ENCODE measurements at places on chromosomes 4 and X.

GRCh38 chr4:163536091-163536490, 41.6 kb downstream of the TMA16 start:
- no peak for DNase-seq

DNA sequence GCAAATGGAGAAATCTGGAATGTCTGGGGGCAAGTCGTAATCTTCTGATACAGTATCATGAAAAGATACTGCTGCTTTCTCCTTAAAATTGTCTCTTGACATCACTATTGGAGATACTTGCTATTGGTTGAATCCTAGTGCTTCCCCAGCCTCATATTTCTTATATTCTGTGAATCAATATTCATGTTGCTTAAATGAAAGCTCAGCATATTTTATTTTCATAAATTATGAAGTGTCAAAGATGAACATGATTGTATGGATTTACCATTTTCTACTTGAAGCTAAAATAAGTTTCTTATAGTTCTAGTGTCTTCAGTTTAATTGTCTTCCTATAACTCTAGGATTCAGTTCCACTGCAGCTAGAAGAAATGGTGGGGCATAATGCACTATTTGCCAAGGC, 29.6 kb upstream of the MBNL3 start:
- no peak for DNase-seq

DNA sequence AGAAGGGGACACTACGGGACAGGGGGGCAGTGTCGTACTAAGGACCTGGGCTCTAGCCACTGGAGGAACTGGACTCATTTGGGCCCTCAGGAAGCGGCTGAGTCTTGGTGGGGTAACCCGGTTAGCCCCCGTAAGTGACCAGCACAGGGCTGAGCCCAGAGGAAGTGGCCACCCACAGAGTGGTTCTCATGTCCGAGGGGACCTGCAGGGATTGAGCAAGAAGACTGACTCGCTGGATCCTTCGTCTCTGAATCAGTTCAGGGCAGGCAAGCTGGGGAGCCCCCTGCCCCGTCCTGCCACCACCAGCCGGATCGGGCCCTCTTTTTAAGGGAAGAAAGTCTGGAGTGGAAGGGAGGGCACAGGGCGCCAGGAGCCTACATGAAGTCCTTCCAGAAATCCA, 719 bp upstream of the BGN start:
- DNase-seq, result no peak

DNA sequence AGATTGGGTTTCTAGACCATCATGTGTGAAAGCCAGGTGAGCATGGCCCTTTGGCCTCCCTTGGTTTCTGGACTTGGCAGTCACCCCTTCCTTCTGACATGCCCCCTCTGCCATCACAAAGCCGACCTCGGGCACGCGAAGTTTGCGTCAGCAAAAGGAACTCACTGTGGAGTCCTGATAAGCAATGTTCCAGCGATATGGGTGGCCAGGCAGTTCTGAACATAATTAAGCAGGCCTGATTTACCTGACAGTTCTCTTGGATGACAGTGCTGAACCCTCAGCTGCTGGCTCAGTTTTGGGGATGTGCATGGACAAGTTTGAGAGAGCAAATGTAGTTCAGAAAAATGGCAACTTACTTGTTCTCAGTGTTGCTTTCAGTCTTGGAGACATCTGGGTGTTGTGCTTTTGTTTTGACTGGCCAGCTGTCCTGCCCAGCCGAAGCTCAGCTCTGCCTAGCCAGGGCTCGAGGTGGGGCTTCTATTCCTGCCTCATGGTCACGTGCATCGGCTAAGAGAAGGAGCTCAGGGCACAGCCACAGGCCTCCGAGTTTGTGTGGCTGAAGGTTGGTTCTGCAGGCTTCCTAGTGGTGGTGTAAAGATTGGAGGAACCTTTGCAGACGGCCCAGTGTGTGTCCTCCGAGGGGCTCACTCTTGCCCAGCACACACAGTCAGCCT, 78.3 kb downstream of the CLDN34 start:
- no peak for DNase-seq

GRCh38 chr4:139524062-139524631, 31.9 kb downstream of the SETD7 start:
- no peak for DNase-seq

GRCh38 chr4:89835413-89835812, 1.5 kb downstream of the SNCA start:
- DNase-seq, result no peak

DNA sequence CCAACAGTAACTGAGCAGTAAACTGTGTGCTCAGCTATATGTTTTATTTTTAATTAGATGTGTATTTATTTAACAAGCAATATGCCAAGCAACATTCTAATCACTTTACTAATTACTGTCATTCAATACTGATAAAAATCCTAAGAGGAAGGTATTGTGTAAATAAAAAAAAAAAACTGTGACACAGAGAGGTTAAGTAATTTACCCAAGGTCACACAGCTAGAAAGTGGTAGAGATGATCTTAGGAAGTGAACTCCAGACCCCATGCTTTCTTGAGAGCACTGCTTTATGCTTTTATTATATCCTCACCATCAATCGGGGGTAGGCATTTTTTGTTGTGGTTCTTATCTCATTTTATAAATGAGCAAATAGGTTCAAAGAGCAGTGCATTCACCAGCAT, 417.1 kb downstream of the RAB28 start:
- DNase-seq, result no peak
